ENCODE measurements at places on chromosomes 16 and 17. TPM values are rescaled to one million over a fixed set of nuclear protein-coding genes. Genes with fewer than 3 reads are reported as not detected.

Gene GRIN2A
- under 0.01 TPM for total RNA-seq

- no peak for DNase-seq
These were observed 350.6 kb upstream of the MAF start for GRCh38 chr16:79950932-79951719.

Gene PRDM7
- total RNA-seq: not detected

- DNase-seq: no peak
These were observed 2.8 kb upstream of the DNAI2 start for GRCh38 chr17:74271281-74271680.

Gene MFAP4
- 3.2 TPM for total RNA-seq

GRCh38 chr16:85908444-85908843 is 9.5 kb downstream of the IRF8 start:
- peak; percentile 49 for DNase-seq

Gene CDH16
- not detected for total RNA-seq

Gene DBF4B
- total RNA-seq: 4.8 TPM

DNA sequence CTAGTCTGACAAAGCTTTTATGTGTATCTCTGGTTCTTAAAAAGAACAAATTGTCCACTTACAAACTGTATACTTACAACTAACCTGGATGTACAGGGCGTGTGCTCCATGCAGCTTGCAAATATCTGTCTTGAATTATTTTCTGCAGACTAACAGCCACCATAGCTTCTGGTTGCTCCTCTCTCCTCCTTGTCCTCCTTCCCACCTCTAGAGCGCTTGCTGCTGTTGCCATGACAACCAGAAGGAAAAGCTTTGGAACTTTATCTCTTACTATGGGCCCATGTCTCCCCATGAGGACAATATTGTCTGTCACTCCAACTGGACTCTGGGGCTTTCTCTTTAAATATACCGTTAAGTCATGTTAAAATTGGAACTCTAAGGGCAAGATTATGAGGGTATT is 71.5 kb upstream of the DHX40 start:
- DNase-seq: no peak

Gene ABHD15
- 13.5 TPM for total RNA-seq

DNA sequence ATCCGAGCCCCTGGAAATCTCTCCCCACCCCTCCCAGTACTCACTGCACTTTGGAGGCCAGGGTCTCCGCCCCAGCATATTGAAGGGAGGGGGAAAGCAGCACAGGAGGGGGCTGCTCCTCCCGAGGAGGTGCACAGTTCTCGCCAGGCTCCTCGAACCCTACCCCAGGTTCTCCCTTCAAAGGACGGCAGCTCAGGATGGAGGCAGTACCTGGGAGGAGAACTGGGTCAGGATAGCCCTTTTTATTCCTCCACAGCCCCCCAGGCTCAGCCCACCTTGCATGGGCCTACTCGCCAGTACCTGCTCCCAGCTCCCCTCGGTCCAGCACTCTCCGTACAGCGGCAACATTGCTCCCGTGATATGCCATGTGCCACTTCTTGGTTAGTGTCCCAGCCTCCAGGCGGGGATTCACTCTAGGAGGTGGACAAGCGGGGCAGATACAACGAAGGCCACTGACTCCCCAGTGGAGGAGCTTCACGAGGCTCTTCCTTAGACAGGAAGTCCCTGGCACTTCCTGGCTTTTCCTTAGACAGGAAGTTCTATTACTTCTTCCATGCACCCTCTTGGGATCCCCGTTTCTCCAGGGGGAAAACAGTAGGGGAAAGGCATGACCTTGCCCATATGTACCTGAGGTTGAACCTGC is 2.1 kb upstream of the GPS2 start:
- no peak for DNase-seq

DNA sequence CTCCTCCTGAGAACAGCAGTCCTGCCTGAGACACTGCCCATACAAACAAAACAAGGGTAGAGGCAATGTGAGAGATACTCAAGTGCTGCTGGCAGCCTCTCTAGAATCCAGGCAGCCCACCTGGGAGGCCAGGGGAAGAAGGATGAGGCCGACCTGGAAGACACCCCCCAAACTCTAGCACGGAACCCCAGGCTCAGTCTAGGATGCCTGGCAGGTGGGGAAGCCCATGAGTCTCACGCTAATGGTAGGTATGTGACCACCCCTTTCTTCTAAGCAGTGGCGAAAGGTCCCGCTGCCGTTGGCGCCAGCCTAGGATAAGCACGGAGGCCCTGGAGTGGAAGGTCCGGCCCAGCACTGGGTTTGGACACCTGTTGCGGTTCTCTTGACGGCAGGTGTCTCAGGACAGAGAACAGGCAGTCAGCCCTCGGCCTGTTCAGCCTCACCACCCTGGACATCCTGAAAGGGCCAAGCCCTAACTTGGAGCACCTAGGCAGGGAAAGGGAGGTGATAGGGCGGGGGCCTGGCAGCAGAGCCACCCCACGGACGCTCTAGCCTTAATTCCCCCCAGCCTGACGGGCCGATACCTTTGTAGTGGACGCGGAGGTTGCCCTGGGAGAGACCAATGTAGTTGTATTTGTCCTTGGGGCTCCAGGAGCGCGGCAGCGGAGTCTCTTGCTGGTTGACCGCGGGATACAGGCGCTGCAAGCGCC is 487 bp downstream of the RANBP10 start:
- DNase-seq: no peak

DNA sequence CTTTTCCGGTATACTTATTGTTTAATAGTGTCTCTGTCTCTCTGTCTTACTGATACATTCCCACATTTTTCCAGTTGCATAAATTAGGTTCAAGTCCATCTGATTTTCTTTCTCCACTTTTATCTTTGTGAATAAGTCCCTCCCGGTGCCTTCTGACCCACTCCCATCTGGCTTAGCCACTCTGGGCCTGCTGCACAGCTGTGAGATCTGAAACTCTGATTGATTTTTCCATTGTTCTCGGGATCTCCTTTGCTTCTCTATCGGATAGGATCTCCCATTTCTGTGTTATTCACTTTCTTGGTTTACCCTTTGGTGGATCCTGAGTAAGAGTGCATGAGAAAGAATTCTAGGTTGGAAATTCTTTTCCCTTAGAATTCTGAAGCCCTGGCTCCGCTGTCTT is 8.6 kb downstream of the UTP4 start:
- DNase-seq: no peak

GRCh38 chr17:36183001-36183971 is 6.8 kb upstream of the TBC1D3B start:
- no peak for DNase-seq

DNA sequence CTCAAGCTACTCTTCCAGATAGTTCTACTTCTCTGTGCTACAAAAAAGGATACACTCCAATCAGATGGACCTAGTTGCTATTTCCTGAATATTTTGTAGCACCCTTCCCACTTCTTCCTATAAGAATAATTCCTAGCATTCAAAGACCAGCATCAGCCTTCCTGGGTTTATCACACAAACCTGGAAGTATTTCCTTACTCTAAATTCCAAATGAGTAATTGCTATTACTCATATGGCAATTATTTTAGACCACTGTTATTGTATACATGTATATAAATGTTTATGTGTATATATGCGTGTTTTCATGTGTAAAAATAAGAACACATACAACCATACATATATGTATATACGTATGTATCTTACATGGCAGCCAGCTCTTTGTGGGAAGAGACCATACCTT is 130.6 kb downstream of the MYO1D start:
- no peak for DNase-seq

Gene CCDC200
- 0.27 TPM for total RNA-seq

GRCh38 chr17:42697108-42697811 is 14.9 kb downstream of the CNTNAP1 start:
- DNase-seq: no peak

Gene STH
- not detected for total RNA-seq

Gene TOM1L1
- total RNA-seq: 5.1 TPM

- DNase-seq: no peak
These were observed 16.7 kb downstream of the CTRL start for GRCh38 chr16:67914758-67915495.

Gene SLC2A4
- 1.9 TPM for total RNA-seq

DNA sequence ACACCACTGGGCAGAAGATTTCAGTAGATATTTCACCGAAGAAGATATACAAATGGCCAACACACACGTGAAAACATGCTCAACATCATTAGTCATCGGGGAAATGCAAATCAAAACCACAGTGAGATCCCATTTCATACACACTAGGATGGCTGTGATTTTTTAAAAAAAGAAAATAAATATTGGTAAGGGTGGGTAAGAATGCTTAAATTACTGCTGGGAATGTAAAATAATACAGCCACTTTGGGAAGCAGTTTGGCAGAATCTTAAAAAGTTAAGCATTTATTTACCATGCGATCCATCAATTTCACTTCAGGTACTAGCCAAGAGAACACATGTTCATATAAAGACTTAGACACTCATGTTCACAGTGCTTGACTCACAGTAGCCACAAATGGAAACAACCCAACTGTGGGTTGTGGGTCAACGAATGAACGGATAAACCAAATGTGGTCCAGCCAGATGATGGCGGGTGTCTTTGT is 6.5 kb upstream of the C16orf74 start:
- DNase-seq: no peak

GRCh38 chr16:14028202-14028601 is 42.9 kb upstream of the MRTFB start:
- no peak for DNase-seq

Gene TEKT1
- total RNA-seq: 0.27 TPM

- DNase-seq: peak; percentile 9
These were observed 630 bp downstream of the MILR1 start for GRCh38 chr17:64449545-64449944.

GRCh38 chr17:55776271-55776670 is 25.4 kb downstream of the PCTP start:
- DNase-seq: no peak

- peak; percentile 65 for DNase-seq
These were observed 79.8 kb upstream of the TMEM132E start for GRCh38 chr17:34499576-34499975.

Gene SRCIN1
- total RNA-seq: under 0.01 TPM

Gene RAC3
- total RNA-seq: 18.9 TPM

DNA sequence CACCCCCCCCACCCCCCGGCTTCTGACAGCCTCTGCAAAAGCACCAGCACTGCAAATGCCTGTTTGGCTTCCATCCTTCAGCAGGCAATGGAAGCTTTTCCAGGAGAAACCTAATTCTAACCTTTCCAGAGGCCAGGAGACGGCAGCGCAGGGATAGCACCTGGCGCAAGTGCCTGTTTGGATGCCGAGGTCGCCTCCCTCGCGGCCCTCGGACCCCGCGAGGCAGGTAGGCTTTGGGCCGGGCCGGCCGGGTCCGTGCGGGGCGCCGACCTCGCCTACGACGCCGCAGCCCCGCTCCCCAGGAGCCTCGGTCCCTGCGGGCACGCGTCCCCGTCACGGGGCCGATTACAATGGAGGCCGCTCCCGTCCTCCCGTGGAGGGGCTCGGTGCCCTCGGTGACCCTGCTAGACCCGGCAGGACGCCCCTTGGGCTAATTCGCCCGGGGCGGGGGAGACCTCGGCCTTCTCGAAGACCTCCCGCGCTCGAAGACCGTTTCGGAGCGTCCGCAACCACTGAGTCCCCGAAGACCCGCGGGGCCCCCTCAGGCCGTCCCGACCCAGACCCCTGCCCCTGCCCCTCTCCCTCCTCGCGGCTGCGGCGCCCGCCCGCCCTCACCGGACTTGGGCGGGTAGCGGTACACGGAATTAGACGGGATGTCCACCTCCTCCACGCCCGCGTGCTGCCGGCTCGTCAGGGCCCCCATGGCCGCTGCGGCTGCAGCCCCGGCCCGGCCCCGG is 587 bp downstream of the RNF157 start:
- DNase-seq: no peak

GRCh38 chr17:3622977-3623594 is 13.0 kb downstream of the SHPK start:
- DNase-seq: no peak

- DNase-seq: peak; percentile 70
These were observed 794 bp upstream of the CPNE7 start for GRCh38 chr16:89574681-89575246.

DNA sequence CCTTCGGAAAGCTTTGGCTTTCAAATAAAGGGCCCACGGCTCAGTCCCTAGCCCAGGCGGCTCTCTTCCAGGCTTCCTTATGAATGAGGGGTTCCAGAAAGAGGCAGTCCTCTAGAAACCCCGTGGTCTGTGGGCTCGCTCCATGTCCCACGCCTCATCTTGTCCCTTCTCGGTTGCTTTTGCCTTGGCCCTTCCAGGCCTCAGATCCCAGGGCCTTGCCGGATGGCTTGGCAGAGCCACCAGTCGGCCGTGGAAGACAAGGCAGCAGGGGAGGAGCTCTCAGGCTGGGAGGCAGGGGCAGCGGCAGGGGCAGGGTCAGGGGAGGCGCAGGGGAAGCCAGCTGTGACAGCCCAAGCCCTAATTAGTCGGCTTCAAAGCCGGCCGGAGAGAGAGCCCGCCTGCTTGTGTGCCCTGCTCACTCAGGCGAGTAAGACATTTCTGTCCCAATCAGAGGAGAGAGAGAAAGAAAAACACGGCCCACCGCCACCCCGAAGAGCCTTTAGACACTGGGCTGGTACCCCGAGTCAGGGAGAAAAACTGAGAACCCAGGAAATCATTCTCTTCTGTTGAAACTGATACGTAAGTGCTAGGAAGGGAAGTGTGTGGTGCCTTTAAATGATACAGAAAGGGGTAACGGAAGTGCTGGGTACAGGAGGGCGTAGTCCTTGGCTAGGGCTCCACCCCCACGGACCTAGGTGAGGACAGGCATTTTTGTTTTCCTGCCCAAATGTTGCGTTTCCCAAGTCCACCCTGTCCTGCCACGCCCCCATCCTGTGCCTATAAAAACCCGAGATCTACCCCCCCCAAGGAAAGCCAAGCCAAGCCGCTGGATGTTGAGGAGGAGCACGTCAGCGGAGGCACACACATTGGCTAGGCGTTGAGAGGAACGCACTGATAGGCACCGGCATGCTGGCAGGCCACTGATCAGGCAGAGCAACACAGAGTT is 27.8 kb upstream of the MEIOC start:
- peak; percentile 13 for DNase-seq

DNA sequence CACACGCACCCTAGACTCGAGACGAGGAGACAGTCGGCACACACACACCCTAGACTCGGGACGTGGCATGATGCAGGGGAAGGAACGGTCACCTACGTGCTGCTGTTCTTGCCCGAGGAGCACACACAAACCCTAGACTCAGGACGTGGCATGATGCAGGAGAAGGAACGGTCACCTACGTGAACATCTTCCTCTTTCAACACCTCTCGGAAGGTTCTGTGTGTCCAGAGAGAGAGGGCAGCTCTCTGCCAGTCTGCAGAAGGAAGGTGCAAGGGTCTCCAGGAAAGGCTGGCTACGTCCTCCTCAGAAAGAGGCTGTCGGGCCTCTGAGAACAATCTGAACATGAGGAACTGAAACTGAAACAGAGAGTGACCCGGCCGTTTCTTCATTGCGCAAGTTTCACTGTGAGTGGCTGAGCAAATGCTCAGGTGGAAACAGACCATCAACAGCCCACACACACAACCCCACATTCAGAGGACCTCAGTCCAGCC is 43.4 kb downstream of the ZNF276 start:
- peak; percentile 87 for DNase-seq

- DNase-seq: peak; percentile 65
These were observed at the start of gene P3H4 for GRCh38 chr17:41811549-41812380. Gene P3H4 (minus strand): TSS chr17:41811949. CDS start chr17:41811915, 34 bp downstream.

DNA sequence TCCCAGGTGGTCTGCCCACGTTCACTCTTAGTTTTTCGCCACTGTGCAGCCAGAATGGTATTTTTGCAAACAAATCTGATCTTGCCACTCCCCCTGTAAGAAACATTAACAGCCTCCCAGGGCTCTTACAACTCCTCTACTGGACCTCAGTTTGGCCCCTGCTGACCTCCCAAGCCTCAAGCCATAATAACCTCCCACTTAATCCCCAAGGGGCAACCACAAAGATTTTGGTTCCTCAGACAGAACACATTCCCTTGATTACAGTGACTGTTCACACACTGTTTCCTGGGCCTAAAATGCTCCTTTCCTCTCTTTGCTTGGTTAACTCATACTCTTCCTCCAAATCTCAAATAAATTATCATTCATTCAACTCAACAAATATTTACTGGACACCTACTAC is 21.5 kb upstream of the CD300E start:
- no peak for DNase-seq

Data from hematopoietic multipotent progenitor cell (in vitro differentiated cells).